Upper lobe of right lung (tissue), 1 donor: ENCODE measurements at places on chromosomes 16 and 17.
A peak's percentile ranks its signal among the peaks of the same experiment; 100 is the strongest.

DNA sequence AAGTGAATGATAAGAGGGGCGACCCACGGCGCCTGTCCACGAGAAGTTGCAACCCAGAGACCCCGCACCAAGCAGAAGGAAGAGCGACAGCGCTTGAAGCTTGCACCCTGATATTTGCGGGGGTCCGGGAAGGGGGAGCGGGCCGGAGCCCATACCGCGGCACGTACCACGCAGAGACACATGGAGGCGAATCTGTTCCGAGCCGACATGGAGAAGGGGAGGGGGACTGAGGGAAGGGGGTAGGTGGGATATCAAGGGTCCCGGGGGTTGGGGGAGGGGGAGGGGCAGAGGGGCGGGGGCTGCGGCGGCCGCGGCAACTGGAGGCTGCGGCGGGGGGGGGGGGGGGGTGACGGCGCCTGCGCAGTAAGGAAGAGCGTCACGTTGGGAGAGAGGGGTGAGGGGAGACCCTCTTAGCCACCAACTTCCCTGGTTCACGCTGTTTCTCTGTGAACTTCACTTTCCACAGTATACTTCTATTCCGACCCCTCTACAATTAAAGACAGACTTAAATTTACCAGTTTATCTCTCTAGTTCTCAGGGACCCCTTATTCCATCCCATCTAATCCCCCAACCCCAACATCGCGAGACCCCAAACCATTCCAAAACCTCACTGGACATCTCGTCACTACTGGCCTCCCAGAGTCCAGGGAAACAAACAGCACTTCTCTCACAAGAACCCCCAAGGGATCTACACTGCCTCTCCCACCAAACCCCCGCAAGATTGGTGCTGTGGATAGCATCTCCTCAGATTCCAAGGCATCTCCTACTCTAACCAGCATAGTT lies 8.0 kb downstream of the DLG4 start:
- no peak for DNase-seq
- H3K36me3 ChIP-seq = no peaks in the 10 kb centered on the region
- H3K27me3 ChIP-seq = no peaks in the 10 kb centered on the region
- H3K4me3 ChIP-seq = no peak overlapping the region

- DNase-seq = peak; percentile 67
- H3K27ac ChIP-seq = peak overlapping the region; percentile 99
- H3K27me3 ChIP-seq = no peaks in the 10 kb centered on the region
- H3K4me3 ChIP-seq = peak overlapping the region; percentile 86
These were observed 879 bp downstream of the SLFN5 start for GRCh38 chr17:35243561-35244340.

DNA sequence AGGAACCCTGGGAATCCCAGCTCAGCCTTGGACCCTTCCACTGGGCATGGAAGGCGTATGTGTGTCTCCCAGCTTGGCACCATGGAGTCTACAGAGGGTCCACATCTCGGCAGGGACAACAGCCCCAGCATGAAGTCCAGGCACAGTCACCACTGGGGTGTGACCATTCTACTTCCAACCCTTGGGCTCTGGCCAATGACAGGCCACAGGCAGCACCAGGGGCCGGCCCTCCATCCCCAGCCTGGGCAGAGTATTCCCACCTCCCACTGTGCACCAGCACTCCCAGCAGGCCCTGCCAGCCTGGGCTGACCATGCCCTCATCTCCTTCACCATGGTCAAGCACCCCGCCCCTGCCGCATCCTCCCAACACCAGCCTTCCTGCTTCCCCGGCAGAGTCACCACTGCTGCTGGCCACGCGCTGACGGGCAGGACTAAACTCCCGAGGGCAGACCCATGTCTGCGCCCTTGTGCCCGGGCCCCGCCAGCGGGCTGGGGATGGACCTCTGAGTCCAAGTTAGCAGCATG lies 9.5 kb upstream of the PPP1R27 start:
- DNase-seq = no peak
- H3K27me3 ChIP-seq = no peaks in the 10 kb centered on the region
- no peaks in the 10 kb centered on the region for H3K4me1 ChIP-seq
- H3K27ac ChIP-seq = no peak overlapping the region

GRCh38 chr16:78606545-78606944 lies 507.1 kb downstream of the WWOX start:
- no peaks in the 10 kb centered on the region for H3K27me3 ChIP-seq
- no peaks in the 10 kb centered on the region for H3K4me1 ChIP-seq
- no peak for DNase-seq
- no peaks in the 10 kb centered on the region for H3K36me3 ChIP-seq
- no peak overlapping the region for H3K27ac ChIP-seq

DNA sequence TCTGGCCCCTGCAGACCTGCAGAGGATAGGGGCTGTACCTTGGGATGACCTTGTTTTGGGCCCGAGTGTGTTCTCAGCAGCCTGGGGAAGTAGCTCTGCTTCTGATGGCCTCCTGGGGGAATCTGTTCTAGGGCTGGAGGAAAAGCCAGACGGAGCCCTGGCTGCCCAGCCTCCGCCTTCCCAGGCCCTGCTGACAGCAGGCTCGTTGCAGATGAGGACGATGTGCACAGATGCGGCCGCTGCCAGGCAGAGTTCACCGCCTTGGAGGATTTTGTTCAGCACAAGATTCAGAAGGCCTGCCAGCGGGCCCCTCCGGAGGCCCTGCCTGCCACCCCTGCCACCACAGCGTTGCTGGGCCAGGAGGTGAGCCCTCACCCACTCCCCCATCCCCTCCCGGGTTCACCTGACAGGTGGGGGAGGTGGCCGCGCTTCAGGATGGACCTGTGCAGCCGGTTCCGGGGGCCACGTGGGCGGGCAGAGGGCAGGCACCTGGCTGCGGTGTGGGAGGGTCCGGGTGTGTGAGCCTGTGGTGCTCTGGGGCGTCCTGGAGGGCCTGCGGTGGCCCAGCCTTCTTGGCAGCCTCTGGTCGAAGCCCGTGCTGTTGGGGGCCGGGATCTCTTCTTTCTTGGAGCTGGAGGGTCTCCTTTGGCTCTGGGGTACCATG lies 4.9 kb downstream of the E4F1 start:
- H3K27me3 ChIP-seq = no peaks in the 10 kb centered on the region
- no peak overlapping the region for H3K4me3 ChIP-seq
- peaks cover 19% of the 10 kb centered on the region for H3K4me1 ChIP-seq
- H3K27ac ChIP-seq = no peak overlapping the region

DNA sequence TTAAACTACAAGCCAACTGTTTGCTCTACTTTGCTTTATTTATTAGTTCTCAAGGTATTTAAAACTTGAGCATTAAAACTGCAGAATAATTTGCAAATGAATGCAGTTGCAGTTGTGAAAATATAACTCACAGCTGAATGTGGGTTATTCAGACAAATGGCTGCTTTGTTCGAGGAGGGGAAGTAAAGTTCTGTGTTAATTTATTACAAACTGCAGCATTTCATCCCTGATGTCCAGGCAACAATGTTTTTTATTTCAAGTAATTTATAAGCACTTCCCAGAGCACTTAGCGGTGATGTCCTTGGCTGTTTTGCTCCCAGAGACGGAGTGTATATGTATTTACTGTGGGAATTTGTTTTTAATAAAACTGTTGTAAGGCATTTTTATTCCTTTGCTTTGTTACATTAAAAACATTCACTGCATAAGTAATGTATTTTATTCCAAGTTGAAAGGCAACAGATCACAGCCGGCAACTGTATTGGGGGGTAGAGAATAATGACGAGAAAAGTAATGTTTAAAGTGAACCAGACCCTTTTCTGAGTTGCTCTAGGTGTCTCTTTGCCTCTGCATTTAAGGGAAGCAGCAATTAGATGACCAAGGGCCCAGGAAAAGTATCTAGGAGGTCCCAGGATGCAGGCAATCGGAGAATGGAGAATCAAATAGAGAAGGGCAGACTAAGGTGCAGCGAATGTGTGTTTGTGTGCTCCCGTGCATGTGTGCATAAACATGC lies 291.2 kb upstream of the SALL1 start:
- no peak overlapping the region for H3K4me3 ChIP-seq
- no peak overlapping the region for H3K27ac ChIP-seq
- no peaks in the 10 kb centered on the region for H3K36me3 ChIP-seq
- H3K4me1 ChIP-seq = no peaks in the 10 kb centered on the region

- H3K4me3 ChIP-seq = no peak overlapping the region
- DNase-seq = no peak
- H3K27ac ChIP-seq = peak overlapping the region; percentile 2
- H3K4me1 ChIP-seq = no peaks in the 10 kb centered on the region
- no peaks in the 10 kb centered on the region for H3K36me3 ChIP-seq
These were observed 358.4 kb upstream of the CDH5 start for GRCh38 chr16:66008136-66008535.
